GM12878 (cell line): ENCODE measurements at places on chromosomes 12 and 14.
A peak's percentile ranks its signal among the peaks of the same experiment; 100 is the strongest.

DNA sequence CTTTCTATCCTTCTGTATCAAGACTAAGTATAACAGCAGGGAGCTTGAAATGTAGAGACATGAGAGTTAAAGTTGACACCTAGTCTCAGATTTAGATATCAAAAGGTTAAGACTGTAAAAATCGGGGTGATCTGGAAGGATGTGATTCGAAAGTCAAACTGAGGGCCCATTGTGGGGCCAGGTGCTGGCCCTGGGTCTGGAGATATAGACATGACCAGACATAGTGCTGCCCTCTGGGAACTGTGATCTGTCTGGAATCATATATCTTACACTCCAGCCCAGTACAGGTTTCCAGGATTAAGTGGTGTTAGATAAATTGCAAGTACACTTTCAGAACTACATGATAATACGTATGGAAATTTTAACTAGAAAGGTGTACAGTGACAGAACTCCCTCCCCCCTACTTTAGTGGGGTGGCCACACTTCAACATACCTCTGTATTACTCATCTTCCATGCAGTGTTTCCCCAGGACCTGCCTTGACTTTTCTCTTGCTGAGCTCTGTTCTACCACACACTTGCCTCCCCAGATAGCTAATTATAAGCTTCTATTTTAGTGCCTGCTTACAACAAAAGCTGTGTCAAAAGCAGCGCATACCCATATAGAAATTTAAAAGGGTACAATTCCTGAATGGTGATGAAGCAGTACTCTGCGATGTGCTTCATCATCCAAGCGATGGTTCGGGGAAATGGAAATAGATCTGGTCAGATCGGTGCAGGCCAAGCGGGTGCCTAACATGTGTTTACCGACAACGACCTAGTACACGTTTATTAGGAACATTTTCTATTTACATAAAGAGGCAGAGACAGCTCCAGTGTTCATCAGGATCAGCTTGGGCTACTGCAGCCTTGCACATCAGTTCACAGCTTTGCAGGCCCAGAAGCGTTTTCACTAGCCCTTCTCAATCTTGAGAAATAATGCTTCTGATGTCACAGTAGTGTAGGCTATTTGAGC lies 68.7 kb downstream of the ARF6 start:
- H3K27me3 ChIP-seq, result no peaks in the 10 kb centered on the region
- H3K4me1 ChIP-seq, result peaks cover 44% of the 10 kb centered on the region
- DNase-seq, result no peak
- H3K4me3 ChIP-seq, result no peak overlapping the region
- peak overlapping the region; percentile 78 for H3K27ac ChIP-seq
- no peaks in the 10 kb centered on the region for H3K36me3 ChIP-seq

DNA sequence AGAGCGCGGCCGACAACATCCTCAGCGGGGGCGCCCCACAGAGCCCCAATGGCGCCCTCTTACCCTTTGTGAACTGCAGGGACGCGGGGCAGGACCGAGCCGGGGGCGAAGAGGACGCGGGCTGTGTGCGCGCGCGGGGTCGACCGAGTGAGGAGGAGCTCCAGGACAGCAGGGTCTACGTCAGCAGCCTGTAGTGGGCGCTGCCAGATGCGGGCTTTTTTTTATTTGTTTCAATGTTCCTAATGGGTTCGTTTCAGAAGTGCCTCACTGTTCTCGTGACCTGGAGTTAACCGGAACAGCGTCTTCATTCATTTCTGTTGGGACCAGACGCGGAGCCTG lies 103.8 kb upstream of the FKBP4 start:
- no peak for DNase-seq
- peak overlapping the region; percentile 67 for H3K4me3 ChIP-seq
- H3K27me3 ChIP-seq, result peaks cover 3% of the 10 kb centered on the region
- H3K27ac ChIP-seq, result no peak overlapping the region
- H3K4me1 ChIP-seq, result peaks cover 7% of the 10 kb centered on the region

DNA sequence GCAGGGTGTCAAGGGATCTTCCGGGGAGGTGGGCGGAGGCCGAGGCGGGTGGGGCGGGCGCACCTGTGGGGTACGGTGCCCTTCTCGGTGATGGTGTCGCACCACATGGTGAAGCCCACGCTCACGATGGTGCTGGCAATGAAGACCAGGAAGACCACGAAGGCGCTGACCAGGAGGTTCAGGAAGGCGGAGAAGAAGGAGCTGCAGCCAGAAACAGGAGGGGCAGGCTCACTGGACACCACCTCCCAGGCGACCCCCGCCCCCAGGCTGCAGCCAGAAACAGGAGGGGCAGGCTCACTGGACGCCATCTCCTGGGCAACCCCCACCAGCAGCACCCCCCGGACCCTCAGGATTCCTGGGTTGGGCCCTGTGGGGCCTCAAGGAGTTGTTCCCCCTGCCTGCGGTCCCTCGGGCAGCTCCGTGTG lies 7.6 kb downstream of the TMEM179 start:
- H3K27ac ChIP-seq, result no peak overlapping the region
- no peaks in the 10 kb centered on the region for H3K36me3 ChIP-seq
- H3K4me3 ChIP-seq, result no peak overlapping the region
- DNase-seq, result no peak
- H3K4me1 ChIP-seq, result no peaks in the 10 kb centered on the region
- no peaks in the 10 kb centered on the region; the same call in 1 of the 2 replicates for H3K27me3 ChIP-seq

GRCh38 chr14:100622708-100623485 lies 35.7 kb upstream of the BEGAIN start:
- no peak overlapping the region for H3K4me3 ChIP-seq
- no peaks in the 10 kb centered on the region for H3K36me3 ChIP-seq
- peaks cover 4% of the 10 kb centered on the region; the same call in 1 of the 2 replicates for H3K27me3 ChIP-seq
- no peak for DNase-seq
- no peaks in the 10 kb centered on the region for H3K4me1 ChIP-seq

GRCh38 chr12:114395755-114396152 lies 10.2 kb downstream of the TBX5 start:
- H3K4me3 ChIP-seq, result no peak overlapping the region
- no peaks in the 10 kb centered on the region for H3K36me3 ChIP-seq
- no peak for DNase-seq
- peaks cover 22% of the 10 kb centered on the region for H3K27me3 ChIP-seq
- no peak overlapping the region for H3K27ac ChIP-seq
- no peaks in the 10 kb centered on the region for H3K4me1 ChIP-seq

- no peak overlapping the region for H3K27ac ChIP-seq
- no peak overlapping the region for H3K4me3 ChIP-seq
- H3K27me3 ChIP-seq, result no peaks in the 10 kb centered on the region
- DNase-seq, result no peak
- no peaks in the 10 kb centered on the region for H3K36me3 ChIP-seq
Observed at GRCh38 chr14:91237219-91237618, 7.3 kb downstream of the GPR68 start.

DNA sequence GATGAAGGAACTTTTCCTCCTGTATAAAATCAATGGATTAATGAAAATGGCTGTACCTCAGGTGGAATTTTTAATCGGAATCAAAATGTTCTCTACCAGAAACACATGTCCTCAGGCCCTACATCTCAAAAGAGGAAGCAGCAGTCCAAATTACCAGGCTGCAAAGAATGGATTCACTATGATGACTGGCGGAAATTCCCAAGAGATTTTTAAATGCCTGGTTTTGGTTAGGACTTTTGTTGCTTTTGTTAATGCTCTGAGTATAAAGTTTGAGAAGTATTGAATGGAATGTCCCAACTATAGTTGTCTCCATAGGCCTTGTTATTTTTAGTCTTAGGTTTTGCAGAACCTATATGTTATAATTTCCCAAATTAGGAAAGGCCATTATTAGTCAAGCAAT lies 11.2 kb upstream of the IFNG start:
- H3K36me3 ChIP-seq, result no peaks in the 10 kb centered on the region
- no peak overlapping the region for H3K4me3 ChIP-seq
- H3K4me1 ChIP-seq, result 0 out of 2 replicates have a peak, but pooled peaks cover under 1% of the 10 kb centered on the region
- DNase-seq, result no peak

DNA sequence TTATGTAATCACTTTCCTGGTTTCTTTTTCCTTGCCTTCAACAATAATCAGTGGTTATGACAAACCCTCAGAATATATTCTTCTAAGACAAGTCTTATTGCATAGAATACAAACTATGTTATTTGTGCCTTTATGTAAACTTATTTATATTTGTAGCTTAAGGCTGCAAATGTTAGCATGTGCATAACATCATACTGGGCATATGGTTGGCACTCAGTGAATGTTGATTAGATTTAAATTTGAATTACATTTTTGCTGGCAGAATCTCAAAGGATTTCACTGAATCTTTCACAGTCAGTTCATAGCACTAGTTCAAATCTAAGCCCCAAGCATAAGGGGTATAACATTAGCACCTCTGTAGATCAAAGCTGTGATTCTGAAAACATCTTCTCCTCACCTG lies 113.2 kb upstream of the AEBP2 start:
- no peaks in the 10 kb centered on the region for H3K4me1 ChIP-seq
- H3K27ac ChIP-seq, result no peak overlapping the region
- H3K4me3 ChIP-seq, result no peak overlapping the region
- H3K36me3 ChIP-seq, result no peaks in the 10 kb centered on the region

DNA sequence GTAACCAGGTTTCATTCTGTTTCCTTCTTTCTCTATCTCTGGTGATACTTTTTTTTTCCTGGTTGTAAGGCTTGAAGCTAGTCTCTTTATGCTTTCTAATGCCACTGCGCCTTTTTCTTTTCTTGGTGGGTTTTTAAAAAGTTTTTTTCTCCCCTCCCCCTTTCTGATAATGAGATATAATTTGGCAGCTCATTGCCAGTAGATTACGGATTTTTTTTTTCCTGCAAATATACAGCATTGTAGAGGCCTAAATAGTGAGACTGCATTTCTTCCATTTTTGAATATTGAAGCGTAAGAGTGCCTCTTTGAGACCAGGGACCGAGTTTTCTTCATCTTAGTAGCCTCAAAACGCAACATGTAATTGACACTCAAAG lies 1.1 kb downstream of the PAPOLA start:
- no peak for DNase-seq
- no peaks in the 10 kb centered on the region; the same call in 1 of the 2 replicates for H3K36me3 ChIP-seq
- H3K27ac ChIP-seq, result peak overlapping the region; percentile 88
- H3K27me3 ChIP-seq, result no peaks in the 10 kb centered on the region
- 0 out of 2 replicates have a peak, but pooled peaks cover 5% of the 10 kb centered on the region for H3K4me1 ChIP-seq
- H3K4me3 ChIP-seq, result peak overlapping the region; percentile 93

- no peaks in the 10 kb centered on the region for H3K27me3 ChIP-seq
- no peak overlapping the region for H3K27ac ChIP-seq
- H3K4me3 ChIP-seq, result no peak overlapping the region
- H3K4me1 ChIP-seq, result no peaks in the 10 kb centered on the region
- no peaks in the 10 kb centered on the region for H3K36me3 ChIP-seq
Observed at GRCh38 chr12:116402163-116402939, 124.9 kb upstream of the MED13L start.

- no peaks in the 10 kb centered on the region for H3K27me3 ChIP-seq
- DNase-seq, result no peak
- no peak overlapping the region for H3K27ac ChIP-seq
- no peaks in the 10 kb centered on the region for H3K4me1 ChIP-seq
- H3K4me3 ChIP-seq, result no peak overlapping the region
Observed at GRCh38 chr12:25438638-25439037, 114.4 kb downstream of the LMNTD1 start.

- no peak for DNase-seq
- H3K27ac ChIP-seq, result no peak overlapping the region
- no peaks in the 10 kb centered on the region for H3K27me3 ChIP-seq
- no peak overlapping the region for H3K4me3 ChIP-seq
Observed at GRCh38 chr12:124824195-124824594, 39.5 kb downstream of the SCARB1 start.

DNA sequence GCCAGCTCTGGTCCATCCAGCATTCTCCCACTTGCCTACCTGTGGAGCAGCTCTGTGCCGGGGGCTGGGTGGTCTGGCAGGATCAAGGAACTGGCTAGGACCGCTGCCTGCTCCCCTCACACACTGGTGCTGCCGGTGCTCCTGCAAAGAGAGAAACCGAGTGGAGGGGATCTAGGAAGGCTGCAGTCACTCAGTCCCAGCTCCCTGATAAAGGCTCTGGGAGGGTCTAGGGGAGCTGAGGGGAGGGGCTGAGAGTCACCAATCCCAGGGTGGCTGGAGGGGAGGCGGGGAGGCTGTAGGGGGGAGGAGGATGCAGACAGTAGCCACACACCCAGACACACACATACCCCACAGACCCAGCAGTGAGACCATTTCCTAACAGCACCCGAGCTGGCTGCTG lies at the start of gene TAC3:
Gene TAC3, minus strand, starts transcription at position 182 of the 400 bp plus-strand sequence. CDS start 732 bp downstream, outside the sequence.
- DNase-seq, result no peak
- H3K4me1 ChIP-seq, result peaks cover 19% of the 10 kb centered on the region
- no peaks in the 10 kb centered on the region for H3K36me3 ChIP-seq
- H3K4me3 ChIP-seq, result no peak within 1 kb of the TSS
- no peaks in the 10 kb centered on the region for H3K27me3 ChIP-seq
- H3K27ac ChIP-seq, result no peak within 1 kb of the TSS

GRCh38 chr12:22377731-22378496 lies 43.4 kb upstream of the ST8SIA1 start:
- H3K27me3 ChIP-seq, result no peaks in the 10 kb centered on the region
- H3K36me3 ChIP-seq, result no peaks in the 10 kb centered on the region
- no peak for DNase-seq
- H3K27ac ChIP-seq, result no peak overlapping the region
- no peak overlapping the region for H3K4me3 ChIP-seq

GRCh38 chr12:93536766-93537488 lies 35.5 kb upstream of the SOCS2 start:
- no peak overlapping the region for H3K4me3 ChIP-seq
- no peaks in the 10 kb centered on the region for H3K36me3 ChIP-seq
- H3K27me3 ChIP-seq, result no peaks in the 10 kb centered on the region

- H3K4me1 ChIP-seq, result no peaks in the 10 kb centered on the region
- no peak for DNase-seq
- H3K4me3 ChIP-seq, result no peak overlapping the region
- H3K27me3 ChIP-seq, result no peaks in the 10 kb centered on the region
- H3K36me3 ChIP-seq, result no peaks in the 10 kb centered on the region
Observed at GRCh38 chr12:20188930-20189653, 179.2 kb upstream of the PDE3A start.

- no peak overlapping the region for H3K27ac ChIP-seq
- DNase-seq, result no peak
- no peak overlapping the region for H3K4me3 ChIP-seq
- no peaks in the 10 kb centered on the region for H3K27me3 ChIP-seq
- no peaks in the 10 kb centered on the region for H3K4me1 ChIP-seq
Observed at GRCh38 chr12:67354322-67354721, 85.2 kb downstream of the CAND1 start.

GRCh38 chr14:60094306-60094897 lies 2.7 kb downstream of the PCNX4 start:
- peak overlapping the region; percentile 74 for H3K4me3 ChIP-seq
- no peak for DNase-seq
- H3K27me3 ChIP-seq, result no peaks in the 10 kb centered on the region
- H3K36me3 ChIP-seq, result peaks cover 4% of the 10 kb centered on the region; the same call in 1 of the 2 replicates

GRCh38 chr12:130698106-130698505 lies 18.0 kb downstream of the RIMBP2 start:
- H3K4me1 ChIP-seq, result no peaks in the 10 kb centered on the region
- no peaks in the 10 kb centered on the region for H3K36me3 ChIP-seq
- H3K27ac ChIP-seq, result no peak overlapping the region
- H3K27me3 ChIP-seq, result no peaks in the 10 kb centered on the region
- H3K4me3 ChIP-seq, result no peak overlapping the region
